ENCODE measurements at places on chromosomes 3 and 15.

DNA sequence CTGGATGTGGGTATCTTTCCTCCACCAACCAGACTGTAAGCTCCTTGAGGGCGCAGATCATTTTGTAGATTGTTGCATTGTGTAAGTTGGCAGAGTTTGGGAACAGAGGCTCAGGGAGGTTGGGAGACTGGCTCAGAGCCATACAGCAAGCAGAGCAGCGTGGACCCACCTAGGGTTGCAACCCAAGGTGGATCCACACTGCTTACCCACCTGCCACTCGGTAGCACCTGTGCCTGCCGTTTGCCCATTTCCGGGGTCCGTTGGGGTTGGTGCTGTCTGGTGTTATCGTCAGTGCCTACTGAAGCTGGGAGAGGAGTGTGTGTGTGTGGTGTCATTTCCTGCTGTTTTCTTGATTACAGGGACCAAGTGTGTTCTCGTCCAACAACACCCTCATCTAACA, 19.0 kb downstream of the SMAD6 start:
- DNase-seq, result no peak

GRCh38 chr15:32669896-32670611, 28.5 kb downstream of the SCG5 start:
- no peak for DNase-seq

GRCh38 chr15:90072978-90073640, 29.2 kb downstream of the IDH2 start:
- no peak for DNase-seq

DNA sequence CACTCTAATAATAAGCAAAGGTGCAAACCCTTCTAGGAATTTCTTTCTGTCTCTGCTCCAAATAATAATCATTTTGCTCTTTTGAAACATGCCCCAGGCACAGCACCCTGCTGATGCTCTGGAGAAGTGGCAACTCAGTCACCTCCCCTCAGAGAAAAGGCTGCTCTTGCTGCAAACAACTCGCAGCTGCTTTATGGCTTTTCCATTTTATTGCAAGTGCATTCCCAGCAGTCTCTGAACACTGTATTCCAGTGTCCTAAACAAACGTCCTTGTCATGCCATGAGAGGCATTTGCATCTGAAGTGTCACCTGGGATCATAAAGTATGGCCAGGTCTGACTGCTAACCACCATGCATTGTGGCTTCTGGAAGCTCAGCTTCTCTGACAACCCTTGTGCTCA, 358.1 kb upstream of the TRIM42 start:
- no peak for DNase-seq

DNA sequence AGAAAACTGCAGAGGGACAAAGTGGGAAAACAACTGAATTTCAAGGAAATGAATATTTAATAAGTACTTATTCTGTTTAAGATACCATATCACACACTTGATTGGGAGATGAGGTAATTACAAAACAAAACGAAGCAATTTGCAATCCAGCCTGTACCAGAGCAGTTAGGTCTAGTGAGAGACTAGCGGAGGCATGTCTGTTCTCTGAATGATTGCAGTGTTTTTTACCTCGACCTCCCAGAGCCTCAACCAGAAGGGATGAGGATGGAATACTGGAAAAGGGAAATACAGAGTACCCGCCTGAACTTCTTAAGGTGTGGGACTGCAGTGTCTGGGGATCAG, 59.5 kb downstream of the PIK3CB start:
- DNase-seq, result no peak

DNA sequence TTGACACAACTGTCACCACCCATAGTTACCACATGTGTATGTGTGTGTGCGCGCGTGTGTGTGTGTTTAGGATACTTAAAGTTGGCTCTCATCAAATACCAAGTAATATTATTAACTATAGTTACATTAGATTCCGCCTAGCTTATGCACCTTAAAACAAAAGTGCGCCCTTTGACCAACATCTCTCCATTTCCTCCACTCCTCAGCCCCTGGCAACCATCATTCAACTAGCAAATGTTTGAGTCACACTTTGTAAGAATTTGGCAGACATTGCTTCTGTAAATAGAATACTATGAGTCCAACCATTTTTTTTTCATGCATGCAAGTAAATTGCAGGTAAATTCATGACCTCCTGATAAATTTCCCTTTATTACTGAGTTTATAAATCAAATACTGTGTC, 169.3 kb downstream of the GBE1 start:
- DNase-seq, result no peak

- DNase-seq, result no peak
Observed at GRCh38 chr3:50278880-50279224, at the start of gene LSMEM2. Gene LSMEM2, plus strand, starts transcription at chr3:50279087. Its CDS starts 27 bp downstream, at chr3:50279114.

DNA sequence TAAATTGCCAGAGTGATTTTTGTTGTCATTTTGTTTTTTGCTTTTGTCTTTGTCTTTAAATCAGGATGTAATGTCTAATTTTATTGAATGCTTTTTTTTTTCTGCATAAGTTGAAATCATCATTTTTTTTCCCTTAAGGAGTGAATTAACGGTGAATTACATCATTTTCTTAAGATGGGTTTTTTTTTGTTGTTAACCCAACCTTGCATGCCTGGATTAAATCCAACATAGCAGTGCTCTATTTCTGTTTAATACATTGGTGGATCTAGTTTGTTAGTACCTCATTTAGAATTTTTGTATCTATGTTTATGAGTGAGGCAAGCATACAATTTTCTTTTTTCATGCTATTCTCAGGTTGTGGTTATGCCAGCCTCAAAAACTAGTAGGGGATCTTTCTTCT, 186.4 kb upstream of the TMC3 start:
- DNase-seq, result no peak

DNA sequence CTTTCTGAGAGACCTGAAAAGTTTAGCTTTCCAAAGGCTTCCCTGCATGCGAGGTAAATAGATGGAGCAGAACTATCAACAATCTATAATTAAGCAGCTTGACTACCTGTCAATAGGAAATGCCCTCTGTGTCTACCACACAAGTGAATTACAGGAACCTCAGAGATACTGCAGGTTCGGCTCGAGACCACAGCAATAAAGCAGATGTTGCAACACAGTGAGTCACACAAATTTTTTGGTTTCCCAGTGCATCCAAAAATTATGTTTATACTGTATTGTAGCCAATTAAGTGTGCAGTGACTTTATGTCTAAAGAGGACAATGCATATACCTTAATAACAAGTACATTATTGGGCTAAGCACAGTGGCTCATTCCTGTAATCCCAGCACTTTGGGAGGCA, 252.0 kb downstream of the UBE2E2 start:
- no peak for DNase-seq

DNA sequence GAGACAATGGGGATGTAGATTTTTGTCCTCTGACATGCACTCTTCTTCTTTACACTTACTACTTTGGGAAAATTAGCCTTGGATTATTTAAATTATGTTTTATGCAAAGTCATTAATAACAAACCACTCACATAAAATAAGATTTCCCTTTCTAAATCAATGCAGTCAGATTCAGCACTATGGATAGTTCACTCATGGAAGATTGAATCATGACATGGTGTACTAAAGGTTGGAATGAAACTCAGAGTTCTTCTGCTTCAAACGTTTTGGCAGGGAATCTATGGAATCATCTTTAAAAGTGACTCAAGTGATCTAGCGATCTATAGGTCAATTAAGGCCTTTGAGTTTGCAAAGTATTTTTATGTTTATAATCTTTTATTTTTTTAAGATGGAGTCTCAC, 154.3 kb downstream of the KCNMB2 start:
- DNase-seq, result no peak

- no peak for DNase-seq
Observed at GRCh38 chr15:62483814-62484213, 318.7 kb upstream of the C2CD4B start.

DNA sequence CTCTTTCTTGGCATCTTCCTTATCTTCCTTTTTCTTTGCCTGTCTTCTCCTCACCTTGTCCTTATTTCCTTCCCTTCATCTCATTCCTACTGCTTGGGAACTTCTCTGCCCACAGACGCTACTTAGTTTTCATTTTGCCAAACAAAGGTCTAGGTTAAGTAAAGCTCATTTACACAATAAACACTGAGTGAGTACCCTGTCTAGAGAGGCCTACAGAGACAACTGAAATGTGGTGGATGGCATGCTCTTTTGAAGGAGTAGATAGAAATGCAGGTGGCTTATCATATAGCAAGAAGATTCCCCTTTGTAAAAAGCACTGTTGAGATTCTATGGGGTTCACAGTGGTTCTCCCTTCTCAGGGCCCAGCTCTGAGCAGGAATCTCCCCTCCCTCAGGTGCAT, 319.0 kb downstream of the CNTN3 start:
- DNase-seq, result no peak

DNA sequence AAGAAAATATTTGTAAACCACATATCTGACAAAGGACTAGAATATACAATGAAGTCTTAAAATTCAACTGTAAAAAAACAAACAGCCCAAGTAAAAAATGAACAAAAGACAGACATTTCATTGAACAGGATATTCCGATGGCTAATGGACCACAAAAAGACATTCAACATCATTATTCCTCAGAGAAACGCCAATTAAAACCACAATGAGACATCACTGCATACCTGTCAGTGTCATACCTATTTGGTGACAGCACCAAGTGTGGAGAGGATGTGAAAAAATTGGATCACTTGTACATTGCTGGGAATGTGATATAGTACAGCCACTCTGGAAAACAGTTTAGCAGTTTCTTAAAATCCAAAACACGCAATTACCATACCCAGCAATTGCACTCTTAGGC, 29.9 kb upstream of the TJP1 start:
- no peak for DNase-seq

- no peak for DNase-seq
Observed at GRCh38 chr15:74233373-74233772, 2.8 kb upstream of the CCDC33 start.

DNA sequence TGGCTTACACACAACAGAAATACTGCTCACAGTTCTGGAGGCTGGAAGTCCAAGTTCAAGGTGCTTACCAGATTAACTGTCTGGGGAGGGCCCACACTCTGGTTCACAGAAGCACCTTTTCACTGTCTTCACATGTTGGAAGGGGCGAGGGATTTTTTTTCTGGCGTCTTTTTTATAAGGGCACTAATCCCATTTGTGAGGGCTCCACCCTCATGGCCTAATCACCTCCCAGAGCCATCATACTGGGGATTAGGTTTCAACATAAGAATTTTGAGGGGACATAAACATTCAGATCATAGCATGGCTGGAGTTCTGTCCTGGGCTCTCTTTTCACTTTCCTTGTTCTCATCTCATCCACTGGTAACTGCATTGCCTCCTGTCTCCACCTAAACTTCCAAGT, 63.5 kb downstream of the IGF1R start:
- DNase-seq, result no peak

- no peak for DNase-seq
Observed at GRCh38 chr3:112407888-112408702, 75.1 kb downstream of the CD200 start.

GRCh38 chr3:145865399-145866018, 295.5 kb downstream of the PLOD2 start:
- no peak for DNase-seq

GRCh38 chr3:115913069-115913686, 289.9 kb downstream of the GAP43 start:
- DNase-seq, result no peak

- DNase-seq, result no peak
Observed at GRCh38 chr3:62833538-62833937, 41.7 kb downstream of the CADPS start.

DNA sequence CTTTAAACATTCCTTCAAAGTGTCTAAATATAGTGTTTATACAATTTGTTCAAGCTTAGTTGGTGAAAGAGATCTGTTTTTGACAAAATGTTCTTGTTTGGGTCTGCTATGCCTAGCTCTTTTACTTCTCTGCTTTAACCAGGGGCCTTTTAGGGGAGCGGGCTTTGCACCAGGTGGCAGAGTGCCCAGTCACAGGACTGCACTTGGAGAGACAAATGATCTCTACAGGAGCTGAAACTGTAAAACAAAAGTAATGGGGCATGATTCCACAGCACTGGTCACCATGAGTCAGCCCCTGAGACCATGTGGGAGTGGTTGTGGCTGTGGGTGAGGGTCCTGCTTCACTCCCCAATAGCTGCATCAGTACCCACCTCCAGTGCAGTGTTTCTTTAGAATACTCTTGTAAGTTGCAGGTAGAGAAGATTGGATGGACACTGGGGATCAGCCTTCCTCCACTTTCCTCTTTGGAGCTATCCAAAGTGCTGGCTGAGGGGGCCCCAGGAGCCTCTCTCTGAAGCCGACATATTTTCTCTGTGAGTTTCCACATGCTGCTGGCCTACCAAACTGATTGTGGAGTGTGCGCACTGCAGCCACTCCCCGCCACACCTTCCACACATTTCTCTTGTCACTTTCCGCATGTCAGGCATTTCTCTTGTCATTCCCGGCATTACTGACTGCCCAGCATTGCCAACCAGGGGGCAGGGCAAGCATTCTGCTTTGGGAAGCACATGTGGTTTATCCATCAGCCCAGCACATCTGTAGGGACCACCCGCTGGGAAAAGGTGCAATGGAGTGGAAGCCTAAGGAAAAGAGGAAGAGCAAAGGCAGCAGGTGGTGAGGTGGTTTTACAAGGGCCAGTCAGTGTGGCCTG, 110.0 kb downstream of the EPHB1 start:
- no peak for DNase-seq

GRCh38 chr15:31236184-31237042, 90.2 kb upstream of the KLF13 start:
- DNase-seq, result no peak

- no peak for DNase-seq
Observed at GRCh38 chr3:101017017-101017416, 23.8 kb upstream of the ABI3BP start.

GRCh38 chr3:536417-536813, 339.9 kb downstream of the CHL1 start:
- no peak for DNase-seq

DNA sequence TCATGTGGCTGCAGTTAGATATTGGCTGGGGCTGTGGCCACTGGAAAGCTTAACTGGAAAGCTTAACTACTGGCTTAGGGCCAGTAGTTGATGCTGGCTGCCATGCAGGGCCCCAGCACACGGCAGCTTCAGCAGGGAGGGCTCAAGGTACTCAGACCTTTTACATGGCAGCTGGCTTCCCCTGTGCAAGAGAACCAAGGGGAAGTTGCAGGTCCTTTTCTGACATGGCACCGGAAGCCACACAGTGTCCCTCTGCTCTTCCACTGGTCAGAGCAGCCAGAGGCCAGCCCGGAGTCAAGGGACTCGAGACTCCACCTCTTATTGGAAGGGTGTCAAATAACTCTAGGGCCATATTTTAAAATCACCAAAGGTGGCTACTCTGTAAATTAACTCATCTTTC, 24.5 kb downstream of the CCR9 start:
- DNase-seq, result no peak

- no peak for DNase-seq
Observed at GRCh38 chr15:37109872-37110572, 9.7 kb upstream of the MEIS2 start.

- no peak for DNase-seq
Observed at GRCh38 chr15:99142562-99142961, 37.7 kb downstream of the SYNM start.

DNA sequence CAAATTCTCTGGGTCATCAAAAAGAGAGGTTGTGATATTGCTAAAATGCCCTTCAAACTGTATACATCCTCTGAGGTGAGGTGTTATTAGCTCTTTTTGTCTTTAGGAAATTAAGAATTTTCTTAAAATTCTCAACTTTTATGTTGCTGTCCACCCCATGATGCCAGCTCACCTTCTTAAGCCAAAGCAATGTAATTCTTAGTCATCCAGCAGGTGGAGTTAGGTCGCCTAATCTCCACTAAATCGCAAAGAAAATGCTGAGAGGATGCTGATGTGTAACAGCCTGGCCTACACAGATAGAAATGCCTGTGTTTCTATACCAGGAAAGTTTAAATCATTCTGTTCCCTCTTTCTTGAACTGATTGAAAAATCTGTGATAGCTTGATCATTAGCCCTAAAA, 770.2 kb upstream of the ALCAM start:
- DNase-seq, result no peak

- no peak for DNase-seq
Observed at GRCh38 chr15:61421470-61421869, 192.4 kb upstream of the RORA start.

Measured in stimulated activated CD4-positive, alpha-beta T cell treated with anti-CD3 and anti-CD28 coated beads, Interleukin-4, amount 100 ng/mL, for 4 hours (primary cell).